ENCODE measurements at places on chromosomes 13 and 19.
A peak's percentile ranks its signal among the peaks of the same experiment; 100 is the strongest.

- DNase-seq, result no peak
Observed at GRCh38 chr13:91649456-91649855, 251.0 kb downstream of the GPC5 start.

DNA sequence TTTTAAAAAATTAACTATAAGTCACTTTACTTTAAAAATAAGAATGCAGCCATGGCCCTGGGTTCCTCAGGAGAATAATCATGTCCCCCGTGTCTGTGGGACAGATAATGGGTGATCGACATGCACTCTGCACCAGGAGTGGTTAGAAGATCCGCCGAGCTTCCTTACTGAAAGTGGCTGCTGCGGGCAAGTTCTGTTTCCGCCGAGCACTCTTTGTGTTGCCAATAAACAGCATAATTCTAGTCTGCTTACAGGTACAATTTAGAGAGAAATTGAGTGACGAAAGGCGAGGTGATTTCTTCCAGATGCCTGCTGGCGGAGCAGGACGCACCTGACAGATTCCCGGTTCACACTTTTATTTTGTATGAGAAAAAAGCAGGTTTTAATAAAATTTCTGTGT lies 139.0 kb downstream of the SOX1 start:
- no peak for DNase-seq

DNA sequence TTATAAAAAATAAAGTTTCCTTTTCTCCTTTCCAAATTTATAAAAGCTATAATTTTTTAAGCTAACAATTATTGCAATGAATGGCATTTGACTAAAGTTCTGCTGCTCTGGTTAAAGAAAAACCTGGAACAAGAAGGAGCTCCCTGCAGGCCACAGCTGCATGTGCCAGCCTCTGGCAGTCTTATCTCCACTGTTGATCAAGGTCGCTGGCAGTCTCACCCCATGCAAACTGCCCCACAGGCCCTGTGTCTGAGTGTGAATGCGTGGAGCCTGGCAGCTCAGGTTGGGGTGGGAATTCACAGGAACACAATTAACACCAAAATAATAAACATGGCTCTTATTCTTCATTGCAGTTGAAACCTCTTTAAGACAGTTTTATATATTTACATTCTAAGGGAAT lies 30.2 kb upstream of the FREM2 start:
- DNase-seq, result no peak

DNA sequence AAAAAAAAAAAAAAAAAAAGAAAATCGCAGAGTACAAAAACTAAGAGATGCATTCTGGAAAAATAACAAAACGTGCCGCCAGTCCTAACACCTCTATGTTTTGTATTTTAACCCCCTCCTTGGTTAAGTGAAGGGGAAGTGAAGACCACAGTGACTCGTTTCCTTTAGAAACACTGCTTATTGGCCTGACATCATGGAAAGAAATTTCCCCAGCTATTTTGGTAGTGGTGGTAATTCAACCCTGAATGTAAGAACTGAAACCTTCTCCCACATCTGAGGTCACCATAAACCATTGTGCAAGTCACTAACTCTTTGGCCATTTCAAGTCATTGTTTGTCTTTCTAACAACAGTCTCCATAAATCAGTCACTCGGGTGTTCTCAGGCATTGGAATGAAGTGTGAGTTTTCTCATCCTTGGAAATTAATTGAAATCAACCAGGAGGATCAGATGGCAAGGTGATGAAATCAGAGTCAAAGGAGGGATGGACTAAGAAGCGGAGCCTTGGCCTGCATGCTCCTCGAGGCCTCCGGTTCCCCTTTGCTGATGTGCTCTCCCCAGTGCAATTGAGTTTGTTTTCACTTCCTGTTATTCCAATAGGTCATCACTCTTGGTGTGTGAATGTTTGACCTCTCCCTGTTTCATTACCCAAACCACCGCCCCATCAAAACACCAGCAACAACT lies 443.9 kb downstream of the FGF9 start:
- peak; percentile 14 for DNase-seq

DNA sequence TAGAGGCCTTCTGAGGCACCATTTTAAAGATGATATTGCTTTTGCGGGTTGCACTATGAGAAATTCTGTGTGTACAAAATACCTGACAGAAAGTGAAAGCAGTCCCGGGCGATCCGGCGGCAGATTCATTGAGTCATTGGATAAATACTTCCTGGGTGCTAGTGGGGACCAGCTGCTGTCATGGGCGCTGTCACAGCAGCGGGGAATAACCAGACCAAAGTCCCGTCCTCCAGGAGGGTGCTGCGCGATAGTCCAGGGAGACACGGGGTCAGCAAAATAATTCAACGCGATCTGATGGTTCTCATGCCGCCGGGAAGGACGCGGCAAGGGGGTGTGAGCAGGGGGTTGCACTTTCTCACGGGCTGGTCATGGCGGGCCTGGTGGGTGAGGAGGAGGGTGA lies 13.5 kb downstream of the ZFR2 start:
- no peak for DNase-seq

DNA sequence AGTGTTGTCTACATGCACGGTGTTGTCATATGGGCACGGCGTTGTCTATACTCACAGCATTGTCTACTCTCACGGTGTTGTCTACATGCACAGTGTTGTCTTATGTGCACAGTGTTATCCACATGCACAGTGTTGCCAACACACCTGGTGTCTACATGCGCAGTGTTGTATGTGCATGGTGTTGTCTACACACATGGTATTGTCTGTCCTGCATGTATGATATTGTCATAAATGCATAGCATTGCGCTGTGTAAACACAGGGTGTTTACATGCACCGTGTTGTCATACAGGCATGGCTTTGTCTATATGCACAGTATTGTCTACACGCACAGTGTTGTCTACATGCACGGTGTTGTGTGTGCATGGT lies 6.8 kb downstream of the ADPRHL1 start:
- no peak for DNase-seq

DNA sequence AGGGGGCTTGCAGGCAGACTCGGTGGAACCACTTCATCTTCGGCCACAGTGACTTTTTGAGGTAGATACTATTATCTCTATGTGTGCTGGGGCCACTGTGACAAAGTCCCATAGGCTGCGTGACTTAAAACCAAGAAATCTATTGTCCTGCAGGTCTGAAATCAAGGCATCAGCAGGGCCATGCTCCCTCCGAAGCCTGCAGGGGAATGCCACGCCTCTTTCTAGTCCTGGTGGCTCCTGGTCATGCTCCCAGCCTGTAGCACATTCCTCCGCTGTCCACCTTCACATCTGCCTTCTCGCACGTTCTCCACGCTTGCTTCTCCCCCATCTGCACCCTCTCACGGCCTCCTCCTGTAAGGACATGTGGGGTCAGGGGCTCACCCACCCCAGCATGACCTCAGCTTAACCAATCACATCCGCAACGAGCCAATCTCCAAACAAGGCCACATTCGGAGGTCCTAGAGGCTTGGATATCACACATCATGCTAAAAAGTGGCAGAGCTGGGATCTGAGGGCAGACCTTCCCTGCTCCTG lies 21.0 kb upstream of the RAB20 start:
- DNase-seq, result no peak

DNA sequence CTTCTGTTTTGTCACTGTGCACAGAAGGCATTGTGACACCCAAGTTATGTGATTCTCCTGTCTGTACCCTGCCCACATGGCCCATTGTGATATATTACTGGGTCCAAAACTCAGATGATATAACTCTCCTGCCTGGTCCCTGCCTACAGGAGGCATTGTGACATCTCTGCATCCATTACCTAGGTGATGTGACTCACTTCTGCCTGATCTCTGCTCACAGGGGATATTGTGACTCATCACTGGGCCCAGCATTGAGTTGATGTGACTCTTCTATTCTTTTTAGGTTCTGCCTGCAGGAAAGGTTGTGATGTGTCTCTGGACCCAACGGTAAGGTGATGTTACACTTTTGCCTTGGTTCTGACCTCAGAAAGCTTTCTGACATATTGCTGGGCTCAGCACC lies 67.9 kb upstream of the ZNF724 start:
- peak; percentile 9 for DNase-seq

DNA sequence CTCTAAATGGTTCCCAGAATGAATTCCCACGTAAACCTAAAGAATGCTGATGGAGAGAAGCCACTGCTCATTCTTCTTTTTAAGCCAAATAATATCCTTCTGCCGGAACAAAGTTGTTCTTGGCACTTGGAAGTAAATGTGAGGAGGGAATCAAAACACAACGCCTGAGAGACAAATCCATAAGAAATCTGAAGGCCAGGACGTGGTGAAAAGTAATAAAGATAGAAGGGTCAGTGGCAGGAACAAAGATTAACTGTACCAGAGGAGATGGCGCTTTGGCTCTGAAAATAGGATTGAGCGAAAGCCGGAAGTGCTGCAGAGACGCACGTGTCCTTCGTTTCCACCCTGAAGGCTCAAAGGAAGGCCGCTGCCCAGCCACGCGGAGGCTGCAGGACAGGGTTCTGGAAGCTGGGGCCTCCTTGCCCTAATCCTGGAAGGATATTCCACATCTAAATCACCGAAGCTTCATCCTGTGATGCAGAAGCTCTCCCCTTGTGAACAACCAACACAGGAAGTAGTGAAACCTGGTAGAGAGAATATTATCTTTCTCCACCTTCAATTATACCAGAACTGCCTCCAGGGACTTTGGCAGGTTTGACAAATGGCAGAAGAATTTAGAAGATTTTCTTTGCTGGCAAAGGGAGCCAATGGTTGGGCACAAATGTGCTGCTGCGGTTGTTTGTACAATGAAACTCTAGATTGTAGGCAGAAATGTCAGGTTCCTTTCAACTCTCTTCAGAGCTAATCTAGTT lies 214.6 kb upstream of the SERP2 start:
- no peak for DNase-seq

DNA sequence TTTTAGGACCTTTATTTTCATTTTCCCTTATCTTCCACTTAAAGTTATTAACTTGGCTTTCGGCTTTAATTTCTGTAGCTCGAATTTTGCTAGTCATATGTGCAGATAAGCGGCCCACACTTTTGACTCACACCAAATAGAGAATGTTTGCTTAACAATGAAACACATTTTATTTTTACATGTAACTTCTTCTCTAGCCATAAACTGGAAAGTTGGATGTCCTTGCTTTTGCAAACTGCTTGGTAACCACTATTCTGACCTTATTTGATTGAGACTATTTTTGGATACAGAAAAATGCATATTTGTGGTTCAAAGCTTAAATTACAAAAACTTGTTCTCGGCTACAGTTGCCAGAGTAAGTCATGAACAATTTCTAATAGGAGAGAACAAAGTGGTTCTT lies 600.0 kb downstream of the KCTD12 start:
- DNase-seq, result no peak

GRCh38 chr19:12698138-12698537 lies 1.7 kb upstream of the FBXW9 start:
- DNase-seq, result no peak

- DNase-seq, result no peak
Observed at GRCh38 chr13:71621174-71622124, 245.6 kb downstream of the DACH1 start.

DNA sequence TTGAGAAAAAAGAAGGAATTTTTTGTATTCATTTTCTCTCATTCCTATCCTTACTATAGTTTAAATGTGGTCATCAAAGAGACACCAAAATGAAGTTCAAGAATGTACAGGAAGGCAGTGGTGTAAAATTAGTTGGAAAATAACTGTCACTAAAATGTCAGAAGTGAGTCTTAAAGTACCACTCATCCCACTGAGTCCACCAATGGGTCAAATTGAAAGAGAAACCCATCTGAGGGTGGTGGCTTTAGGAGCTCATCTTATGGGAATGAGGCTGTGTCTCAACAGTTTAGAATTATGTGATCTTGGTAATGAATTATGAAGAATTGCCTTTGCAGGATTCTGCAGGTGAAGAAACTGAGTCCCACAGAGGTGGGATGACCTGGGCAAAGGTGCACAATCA lies 403.5 kb downstream of the FGF9 start:
- DNase-seq, result no peak

GRCh38 chr13:29674532-29674931 lies 79.0 kb upstream of the SLC7A1 start:
- no peak for DNase-seq

DNA sequence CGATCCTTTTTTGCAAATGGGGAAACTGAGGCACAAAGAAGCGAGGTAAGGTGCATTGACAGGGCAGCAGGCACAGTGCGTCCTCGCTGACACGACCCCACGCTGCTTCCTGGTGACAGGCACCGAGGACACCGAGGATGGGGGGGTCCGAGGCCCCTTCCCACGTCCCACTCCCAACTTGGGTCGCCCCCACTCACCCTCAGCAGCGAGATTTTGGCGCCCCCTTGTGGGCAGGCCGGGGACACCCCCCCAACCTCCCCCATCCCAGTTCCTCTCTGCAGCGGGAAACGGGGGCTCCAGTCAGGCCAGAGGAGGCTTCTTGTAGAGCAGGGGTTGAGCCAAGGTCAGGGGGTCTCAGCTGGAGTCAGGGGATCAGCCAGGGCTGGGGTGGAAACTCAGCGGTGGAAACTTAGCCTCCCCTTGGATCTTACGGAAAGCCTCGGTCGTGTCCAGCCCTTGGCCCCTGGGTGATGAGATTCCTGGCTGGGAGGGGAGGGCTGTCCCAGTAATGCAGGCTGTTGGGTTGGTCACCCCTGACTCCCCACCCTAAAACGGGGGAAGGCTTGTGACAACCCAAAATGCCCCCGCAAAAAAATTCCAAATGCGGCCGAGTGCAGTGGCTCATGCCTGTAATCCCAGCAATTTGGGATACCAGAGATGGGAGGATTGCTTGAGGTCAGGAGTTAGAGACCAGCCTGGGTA lies 8.2 kb downstream of the SMIM24 start:
- DNase-seq, result peak; percentile 58

GRCh38 chr13:50450279-50450678 lies 393.2 kb downstream of the DLEU7 start:
- no peak for DNase-seq

DNA sequence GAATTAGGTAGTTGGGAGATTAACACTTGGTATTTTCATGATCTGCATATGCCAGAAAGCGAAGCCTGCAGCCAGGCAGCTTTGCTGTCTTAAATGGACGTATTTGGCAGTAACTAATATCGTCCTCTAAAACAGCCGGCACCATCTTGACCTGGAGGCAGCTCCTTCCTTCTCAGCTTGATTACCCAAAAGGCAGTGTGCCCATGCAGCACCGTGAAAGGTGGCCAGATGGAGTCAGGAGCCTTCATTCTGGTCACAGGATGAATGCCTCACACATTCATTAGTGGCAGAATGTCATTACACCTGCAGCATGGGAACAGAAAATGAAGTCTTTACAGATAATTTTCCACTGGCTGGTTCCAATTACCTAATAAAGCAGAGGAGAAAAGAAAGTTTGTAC lies 59.0 kb upstream of the FLT1 start:
- DNase-seq, result no peak

DNA sequence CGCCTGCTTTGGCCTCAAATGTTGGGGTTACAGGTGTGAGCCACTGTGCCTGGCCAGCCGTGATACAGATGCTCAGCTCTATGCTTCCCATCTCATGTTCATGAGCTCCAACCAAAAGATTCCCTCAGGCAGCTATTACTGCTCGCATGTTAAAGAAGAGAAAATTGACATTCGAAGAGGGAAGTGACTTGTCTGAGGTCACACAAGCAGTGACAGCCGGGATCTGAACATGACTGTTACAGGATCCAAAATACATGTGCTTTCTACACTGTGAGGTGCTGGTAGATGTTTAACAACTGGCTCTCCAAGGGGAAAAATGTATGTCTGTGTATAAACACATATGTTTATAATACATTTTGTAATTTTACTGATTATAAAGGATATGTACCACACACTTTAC lies 11.3 kb downstream of the FPR1 start:
- no peak for DNase-seq
